ENCODE measurements at places on chromosomes 16 and 17. TPM values are rescaled to one million over a fixed set of nuclear protein-coding genes. Genes with fewer than 3 reads are reported as not detected.

DNA sequence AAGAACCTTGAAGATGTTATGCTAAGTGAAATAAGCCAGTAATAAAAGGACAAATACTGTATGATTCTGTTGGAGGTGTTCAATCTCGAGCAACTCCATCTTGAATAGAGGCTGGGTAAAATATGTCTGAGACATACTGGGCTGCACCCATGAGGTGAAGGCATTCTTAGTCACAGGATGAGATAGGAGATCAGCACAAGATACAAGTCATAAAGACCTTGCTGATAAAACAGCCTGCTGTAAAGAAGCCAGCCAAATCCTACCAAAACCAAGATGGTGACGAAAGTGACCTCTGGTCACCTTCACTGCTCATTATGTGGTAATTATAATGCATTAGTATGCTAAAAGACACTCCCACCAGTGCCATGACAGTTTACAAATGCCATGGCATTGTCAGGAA lies 98.1 kb downstream of the RGS9 start:
- DNase-seq: no peak

GRCh38 chr16:81397058-81397878 lies 47.3 kb upstream of the CMIP start:
- DNase-seq: no peak

GRCh38 chr17:20922128-20922670 lies 120.6 kb downstream of the USP22 start:
- no peak for DNase-seq

ASPSCR1 gene
- 16.9 TPM for total RNA-seq

OTOP3 gene
- total RNA-seq: not detected

TSPAN10 gene
- total RNA-seq: 0.36 TPM

- no peak for DNase-seq
These were observed 321.4 kb downstream of the GRIN2A start for GRCh38 chr16:9860876-9861275.

GRCh38 chr16:87551487-87551886 lies 50.8 kb upstream of the JPH3 start:
- no peak for DNase-seq

MTSS2 gene
- total RNA-seq: 73.5 TPM

- peak; percentile 83 for DNase-seq
These were observed 37.6 kb downstream of the ARHGAP27 start for GRCh38 chr17:45394913-45395568.

GRCh38 chr16:62974424-62974823 lies 938.2 kb upstream of the CDH8 start:
- no peak for DNase-seq

NTHL1 gene
- 18.4 TPM for total RNA-seq

DNA sequence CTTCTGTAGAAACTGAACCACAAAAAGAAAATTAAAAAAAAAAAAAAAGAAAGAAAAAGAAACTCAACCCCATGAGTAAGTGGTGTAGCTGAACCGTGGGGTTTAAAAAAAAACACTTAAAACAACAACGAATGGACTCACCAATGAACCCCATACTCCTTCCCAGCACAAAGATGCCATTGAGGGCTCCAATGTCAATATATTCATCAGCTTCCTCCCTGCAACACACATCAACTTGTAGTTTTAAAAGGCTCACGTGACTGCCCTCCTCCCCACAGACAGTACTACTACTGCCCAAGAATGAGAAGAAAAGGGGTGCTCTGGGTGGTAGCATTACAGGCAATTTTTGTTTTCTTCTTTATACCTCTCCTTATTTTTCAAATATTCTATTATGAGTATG lies 3.3 kb upstream of the KLHL11 start:
- no peak for DNase-seq

GRCh38 chr16:11004351-11004750 lies 60.0 kb downstream of the CLEC16A start:
- no peak for DNase-seq

Data from sigmoid colon (tissue), 7 donors.